ENCODE measurements at places on chromosomes 3 and 15. TPM values are rescaled to one million over a fixed set of nuclear protein-coding genes. Genes with fewer than 3 reads are reported as not detected.

DNA sequence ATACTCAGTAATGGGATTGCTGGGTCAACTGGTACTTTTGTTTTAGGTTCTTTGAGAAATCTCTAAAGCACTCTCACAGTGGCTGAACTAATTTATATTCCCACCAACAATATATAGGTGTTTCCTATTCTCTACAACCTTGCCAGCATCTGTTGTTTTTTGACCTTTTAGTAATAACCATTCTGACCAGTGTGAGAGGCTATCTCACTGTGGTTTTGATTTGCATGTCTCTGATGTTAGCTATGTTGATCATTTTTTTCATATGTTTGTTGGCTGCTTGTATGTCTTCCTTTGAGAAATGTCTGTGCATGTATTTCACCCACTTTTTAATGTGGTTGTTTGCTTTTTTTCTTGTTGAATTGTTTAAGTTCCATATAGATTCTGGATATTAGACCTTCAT is 98.2 kb upstream of the DCBLD2 start:
- DNase-seq: no peak
- no peak overlapping the region for H3K27ac ChIP-seq
- no peaks in the 10 kb centered on the region for H3K4me1 ChIP-seq
- H3K27me3 ChIP-seq: peaks cover 2% of the 10 kb centered on the region

DNA sequence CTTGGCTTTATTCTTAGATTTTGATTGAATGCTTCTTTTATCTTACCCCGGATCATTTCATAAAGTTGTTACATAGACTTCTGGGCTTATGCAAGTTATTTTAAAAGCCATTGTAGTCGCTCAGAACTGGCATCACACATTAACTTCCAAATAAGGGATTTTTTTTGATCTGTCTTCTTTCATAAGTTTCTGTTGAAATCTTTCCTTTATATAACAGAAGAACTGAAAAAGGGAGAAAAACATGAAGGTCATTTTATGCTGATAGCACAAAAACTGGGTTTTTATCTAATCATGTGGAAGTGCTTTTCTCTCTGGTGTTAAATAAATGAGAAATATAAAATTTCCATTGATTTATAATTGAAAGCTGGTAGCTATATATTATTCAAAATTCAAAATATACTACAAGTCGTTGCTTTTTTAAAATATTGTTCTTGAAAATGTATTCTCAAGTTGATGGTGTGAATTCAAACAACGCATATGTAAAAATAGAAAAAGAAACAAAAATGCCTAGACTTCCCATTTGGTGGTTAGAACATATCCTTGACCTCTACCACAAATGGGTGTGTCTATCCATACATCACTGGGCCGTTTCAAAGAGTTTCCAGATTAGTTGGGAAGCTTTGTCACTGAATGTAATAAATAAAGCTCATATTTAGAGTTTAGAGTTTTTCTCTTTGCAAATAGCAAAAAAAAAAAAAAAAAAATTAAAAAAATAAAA is 258.3 kb upstream of the ZPLD1 start:
- H3K4me3 ChIP-seq: no peak overlapping the region
- peaks cover 1% of the 10 kb centered on the region for H3K27me3 ChIP-seq
- no peak for DNase-seq
- H3K27ac ChIP-seq: no peak overlapping the region
- peaks cover 5% of the 10 kb centered on the region for H3K4me1 ChIP-seq
- H3K36me3 ChIP-seq: no peaks in the 10 kb centered on the region

DNA sequence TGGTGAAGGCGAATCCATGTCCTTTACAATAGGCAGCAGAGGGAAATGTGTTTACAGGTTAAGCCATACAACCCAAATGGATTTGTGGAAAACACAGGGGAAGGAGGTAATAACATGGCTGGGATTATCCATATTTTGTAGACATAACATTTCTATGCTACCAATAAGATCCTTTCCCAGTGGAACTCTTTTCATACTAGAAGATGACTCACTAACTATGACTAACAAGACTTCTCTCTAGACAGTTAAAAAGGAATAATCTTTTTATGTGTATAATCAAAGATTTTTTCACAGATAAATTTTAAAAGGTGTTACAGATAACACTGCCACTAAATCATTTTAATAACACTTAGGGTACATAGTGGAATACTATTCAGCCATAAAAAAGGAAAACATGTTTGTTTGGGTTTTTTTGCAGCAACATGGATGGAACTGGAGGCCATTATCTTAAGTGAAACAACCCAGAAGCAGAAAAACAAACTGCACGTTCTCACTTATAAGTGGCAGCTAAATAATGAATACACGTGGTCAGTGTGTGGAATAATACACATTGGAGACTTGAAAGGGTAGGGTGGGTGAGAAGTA is 39.6 kb downstream of the VPS13C start:
- DNase-seq: no peak
- H3K4me3 ChIP-seq: no peak overlapping the region
- H3K36me3 ChIP-seq: peaks cover 48% of the 10 kb centered on the region

GRCh38 chr3:116512281-116512680 is 67.0 kb upstream of the LSAMP start:
- no peak for DNase-seq
- H3K27ac ChIP-seq: no peak overlapping the region
- H3K36me3 ChIP-seq: no peaks in the 10 kb centered on the region
- no peak overlapping the region for H3K4me3 ChIP-seq
- no peaks in the 10 kb centered on the region for H3K4me1 ChIP-seq
- no peaks in the 10 kb centered on the region for H3K27me3 ChIP-seq

SLC28A2 gene
- not detected for total RNA-seq

Measured in activated CD4-positive, alpha-beta memory T cell treated with anti-CD3 and anti-CD28 coated beads for 36 hours (primary cell).